ENCODE measurements at places on chromosomes 7 and 10.

GRCh38 chr10:6143181-6143580 lies 54.3 kb downstream of the RBM17 start:
- no peak for DNase-seq

DNA sequence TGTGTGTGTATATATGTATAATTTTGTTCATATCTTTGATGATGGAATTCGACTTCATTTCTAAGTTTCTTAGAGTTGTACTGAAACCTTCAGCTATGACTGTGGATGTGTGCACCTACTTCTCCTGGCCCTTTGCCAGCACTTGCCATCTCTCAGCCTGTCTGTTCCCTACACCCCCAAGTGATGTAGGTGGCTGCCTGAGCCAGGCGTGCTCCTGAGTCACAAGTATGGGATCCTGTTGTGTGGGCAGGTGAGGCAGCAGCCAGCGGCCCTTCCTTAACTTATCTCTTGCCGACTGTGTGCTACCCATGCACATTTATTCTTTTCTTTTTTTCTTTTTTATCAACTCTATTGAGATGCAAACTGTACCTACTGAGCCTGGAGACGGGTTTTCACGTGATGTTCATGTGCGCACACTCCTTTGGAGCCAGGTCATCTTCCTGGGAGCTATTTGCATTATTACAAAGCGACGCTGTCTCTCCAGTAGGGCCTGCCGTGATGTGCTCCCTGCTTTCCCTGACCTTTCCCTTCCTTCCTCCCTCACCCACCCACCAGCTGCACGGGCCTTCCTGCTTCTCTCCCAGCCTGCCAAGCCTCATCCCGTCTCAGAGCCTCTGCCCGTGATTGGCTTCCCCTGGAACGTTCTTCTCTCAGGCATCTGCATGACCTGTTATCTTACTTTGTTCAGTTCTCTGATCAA lies 31.3 kb upstream of the GALNT11 start:
- DNase-seq: peak; percentile 59

DNA sequence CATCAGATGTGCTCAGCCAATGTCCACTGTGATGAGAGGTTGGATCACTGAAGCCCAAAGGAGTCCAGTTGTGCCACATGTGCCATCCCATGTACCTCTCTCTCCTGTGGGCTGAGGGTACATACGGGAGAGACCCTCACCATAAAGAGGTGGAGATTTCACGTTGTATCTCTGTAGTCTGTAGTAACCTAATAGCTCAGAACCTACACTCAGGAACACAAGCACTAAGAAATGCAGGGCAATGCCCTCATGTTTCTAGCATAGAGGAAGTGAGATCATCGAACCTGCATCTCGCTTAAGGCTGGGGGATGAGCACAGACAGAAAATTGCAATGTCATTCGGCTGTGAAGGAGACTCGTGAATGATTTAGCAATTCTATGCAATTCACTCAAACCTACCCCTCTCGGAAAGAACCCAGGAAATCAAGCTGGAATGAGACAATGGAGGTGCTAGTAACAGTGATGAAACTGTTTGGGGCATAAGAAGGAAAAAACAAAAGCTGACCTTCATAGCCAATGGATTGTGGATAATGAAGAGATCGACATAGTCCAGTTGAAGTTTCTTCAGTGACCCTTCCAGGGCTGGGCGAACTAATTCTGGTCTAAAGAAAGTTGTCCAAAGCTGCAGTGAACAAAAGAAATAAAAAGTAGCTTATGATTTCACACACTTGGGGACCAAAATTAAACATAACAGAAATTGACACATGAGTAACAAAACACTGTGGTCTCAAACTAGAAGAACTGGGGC lies 80.3 kb upstream of the UCN3 start:
- DNase-seq: no peak

GRCh38 chr10:18545621-18546305 lies 105.6 kb downstream of the NSUN6 start:
- DNase-seq: no peak

- DNase-seq: no peak
Measured at GRCh38 chr7:139763330-139763729, 14.5 kb downstream of the HIPK2 start.

- no peak for DNase-seq
Measured at GRCh38 chr10:122786269-122786668, 59.4 kb downstream of the CUZD1 start.

DNA sequence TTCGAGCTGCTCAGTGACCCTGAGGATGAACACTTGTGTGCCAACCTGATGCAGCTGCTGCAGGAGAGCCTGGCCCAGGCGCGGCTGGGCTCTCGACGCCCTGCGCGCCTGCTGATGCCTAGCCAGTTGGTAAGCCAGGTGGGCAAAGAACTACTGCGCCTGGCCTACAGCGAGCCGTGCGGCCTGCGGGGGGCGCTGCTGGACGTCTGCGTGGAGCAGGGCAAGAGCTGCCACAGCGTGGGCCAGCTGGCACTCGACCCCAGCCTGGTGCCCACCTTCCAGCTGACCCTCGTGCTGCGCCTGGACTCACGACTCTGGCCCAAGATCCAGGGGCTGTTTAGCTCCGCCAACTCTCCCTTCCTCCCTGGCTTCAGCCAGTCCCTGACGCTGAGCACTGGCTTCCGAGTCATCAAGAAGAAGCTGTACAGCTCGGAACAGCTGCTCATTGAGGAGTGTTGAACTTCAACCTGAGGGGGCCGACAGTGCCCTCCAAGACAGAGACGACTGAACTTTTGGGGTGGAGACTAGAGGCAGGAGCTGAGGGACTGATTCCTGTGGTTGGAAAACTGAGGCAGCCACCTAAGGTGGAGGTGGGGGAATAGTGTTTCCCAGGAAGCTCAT lies 1.1 kb downstream of the DDIT4 start:
- peak; percentile 85 for DNase-seq

GRCh38 chr10:80659289-80659688 lies 121.6 kb downstream of the SH2D4B start:
- no peak for DNase-seq

GRCh38 chr7:66050990-66051448 lies 24.6 kb upstream of the ASL start:
- no peak for DNase-seq

GRCh38 chr10:79397575-79398303 lies 47.7 kb downstream of the ZCCHC24 start:
- DNase-seq: no peak

GRCh38 chr10:24617771-24618396 lies 105.8 kb downstream of the ARHGAP21 start:
- DNase-seq: peak; percentile 82

DNA sequence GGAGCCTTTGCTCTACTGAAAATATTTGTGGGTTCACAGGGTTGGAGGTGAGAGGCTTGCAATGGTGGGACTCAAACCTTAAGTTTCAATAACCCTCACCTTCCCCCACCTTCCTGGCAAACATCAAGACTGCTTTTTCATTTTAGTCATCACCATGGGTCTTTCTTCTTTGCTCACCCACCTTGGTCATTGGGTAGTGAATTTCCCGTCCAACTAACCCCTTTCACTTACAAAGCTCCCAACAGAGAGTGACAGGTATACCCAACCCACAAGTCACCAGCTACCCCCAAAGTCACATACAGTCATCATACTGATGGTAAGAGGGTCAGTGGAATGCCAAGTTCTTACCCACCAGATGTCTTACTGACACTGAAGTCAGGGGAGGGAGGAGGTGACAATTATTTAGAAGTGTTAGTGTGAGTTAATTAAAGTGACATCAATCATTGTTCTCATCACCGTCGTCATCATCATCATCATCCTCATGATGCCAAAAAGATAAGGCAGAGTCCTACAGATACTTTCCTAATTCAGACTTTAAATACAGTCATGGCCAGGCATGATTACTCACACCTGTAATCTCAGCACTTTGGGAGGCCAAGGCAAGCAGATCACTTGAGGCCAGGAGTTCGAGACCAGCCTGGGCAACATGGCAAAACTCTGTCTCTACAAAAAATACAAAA lies 49.0 kb downstream of the PIK3AP1 start:
- no peak for DNase-seq

DNA sequence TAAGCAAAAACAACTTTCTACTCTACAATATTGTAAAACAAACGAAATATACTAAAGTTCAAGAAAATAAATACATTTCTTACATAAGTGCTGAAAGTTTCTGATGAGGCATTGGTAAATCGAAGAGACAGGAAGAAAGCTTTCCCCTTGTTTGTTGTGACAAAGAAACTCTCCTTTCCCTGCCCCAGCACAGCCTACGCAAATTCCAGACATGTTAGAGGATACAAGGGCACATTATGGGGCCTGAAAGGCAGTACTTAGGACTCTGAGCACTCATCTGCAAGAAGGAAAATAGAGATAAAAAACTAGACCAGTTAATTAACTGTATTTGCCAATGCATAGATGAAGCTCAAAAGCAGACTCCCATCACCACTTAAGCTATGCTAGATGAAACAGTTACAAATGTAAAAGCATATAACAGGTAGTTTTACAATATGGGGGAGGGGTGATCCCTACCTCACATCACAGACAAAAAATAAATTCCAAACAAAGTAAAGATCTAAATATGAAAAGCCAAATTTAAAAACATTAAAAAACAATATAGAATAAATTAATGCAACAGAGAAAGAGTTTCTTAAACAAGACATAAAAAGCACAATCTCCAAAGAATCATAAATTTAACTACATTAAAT lies 21.8 kb downstream of the ARHGAP19 start:
- no peak for DNase-seq

DNA sequence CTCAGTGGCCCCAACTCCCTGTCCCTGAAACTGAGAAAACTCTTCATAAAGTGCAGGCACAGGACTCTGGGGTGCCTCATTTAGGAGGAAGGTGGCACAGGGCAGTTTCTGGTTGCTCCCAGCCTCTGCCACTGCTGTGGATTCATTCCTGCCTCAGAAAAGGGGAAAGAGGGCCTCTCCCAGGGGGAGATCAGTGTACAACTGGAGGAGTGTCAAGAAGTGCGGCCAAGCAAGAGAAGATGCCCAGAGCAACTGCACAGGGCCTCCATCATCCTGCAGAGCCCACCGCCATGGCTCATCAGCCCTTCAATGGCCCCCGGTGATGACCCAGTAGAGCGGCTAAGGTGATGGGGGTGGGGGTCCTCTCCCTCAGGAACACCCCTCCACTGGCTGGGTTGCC lies 150.3 kb downstream of the PLXNA4 start:
- DNase-seq: no peak

DNA sequence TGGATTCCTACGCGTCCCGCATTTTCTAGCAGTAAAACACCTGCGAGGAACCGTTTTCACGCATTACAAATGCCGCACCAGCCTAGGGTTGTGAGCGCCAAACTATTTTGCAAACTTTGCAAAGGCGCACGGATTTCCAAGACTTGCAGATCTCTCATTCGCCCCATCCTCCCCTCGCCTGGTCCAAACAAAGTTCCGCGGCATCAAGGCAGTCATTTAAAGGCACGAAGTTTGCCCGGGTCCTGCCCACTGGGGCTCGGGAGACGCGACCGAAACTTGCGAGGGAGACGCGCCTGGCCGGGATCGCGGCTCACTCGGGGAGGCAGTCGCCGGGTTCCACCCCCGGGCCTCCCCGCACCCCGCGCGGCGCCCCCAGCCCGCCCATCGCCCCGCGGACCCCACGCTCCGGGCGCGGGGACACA lies 613 bp downstream of the USP6NL start:
- DNase-seq: peak; percentile 64

- no peak for DNase-seq
Measured at GRCh38 chr7:80216996-80217842, 82.6 kb downstream of the GNAI1 start.

DNA sequence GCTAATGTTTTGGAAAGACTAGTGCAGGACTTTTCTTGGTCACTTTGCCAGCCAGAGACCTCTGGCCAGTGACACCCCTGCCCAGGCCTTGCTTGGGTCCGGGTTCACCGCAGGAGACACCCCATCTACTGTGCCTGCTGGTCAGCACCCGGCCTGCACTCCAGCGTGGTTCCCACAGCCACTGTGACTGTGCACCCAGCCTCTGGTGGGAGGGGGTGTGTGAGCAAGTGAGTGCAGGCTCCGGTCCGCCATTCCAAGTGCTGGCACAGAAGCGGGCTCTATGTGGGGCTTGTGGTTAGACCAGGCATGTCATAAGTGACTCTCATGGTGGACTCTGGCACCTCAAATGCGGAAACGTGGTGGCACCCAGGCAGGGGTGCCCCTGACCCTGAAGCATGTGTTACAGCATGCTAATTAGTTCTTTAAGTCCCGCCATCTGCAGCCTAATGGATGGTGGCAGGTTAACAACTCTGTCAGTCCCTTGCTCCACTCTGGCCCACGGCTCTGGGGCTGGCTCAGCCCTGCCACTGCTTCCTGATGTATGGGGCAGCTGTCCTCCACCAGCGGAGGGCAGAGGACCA lies 311.9 kb upstream of the HGF start:
- DNase-seq: no peak

DNA sequence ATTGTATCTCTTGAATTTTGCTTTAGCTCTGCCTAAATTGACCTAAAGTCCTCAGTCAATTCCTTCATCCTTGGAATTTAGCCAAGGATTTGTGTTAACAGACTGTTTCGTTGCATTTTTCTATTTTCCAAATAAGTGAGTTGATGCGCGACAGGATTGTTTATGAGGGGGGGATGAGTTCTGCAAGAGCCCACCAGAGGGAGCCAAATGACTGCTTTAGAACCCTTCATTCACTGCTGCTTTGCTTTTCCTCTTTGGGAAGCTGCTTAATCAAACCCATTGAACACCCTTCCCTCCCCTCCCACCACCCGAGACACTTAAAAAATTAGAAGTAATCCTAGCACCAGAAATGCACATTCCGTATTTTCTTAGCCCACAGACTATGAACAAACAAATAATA lies 33.7 kb upstream of the PTF1A start:
- DNase-seq: no peak

DNA sequence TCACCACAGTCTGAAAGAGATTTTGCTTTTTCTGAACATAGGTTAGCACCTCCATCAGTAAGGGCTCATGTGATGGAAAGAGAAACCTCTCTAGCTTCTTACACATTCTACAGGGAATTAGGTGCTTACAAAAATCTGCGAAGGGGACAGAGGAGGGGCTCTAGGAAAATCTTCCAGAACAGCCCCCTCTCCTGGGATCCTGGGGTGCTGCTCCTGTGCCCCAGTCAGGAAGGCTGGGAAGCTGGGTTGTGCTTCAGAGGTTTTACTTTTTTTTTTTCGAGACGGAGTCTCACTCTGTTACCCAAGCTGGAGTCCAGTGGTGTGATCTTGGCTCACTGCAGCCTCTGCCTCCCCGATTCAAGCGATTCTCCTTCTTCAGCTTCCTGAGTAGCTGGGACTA lies 7.5 kb upstream of the FAM171A1 start:
- no peak for DNase-seq

DNA sequence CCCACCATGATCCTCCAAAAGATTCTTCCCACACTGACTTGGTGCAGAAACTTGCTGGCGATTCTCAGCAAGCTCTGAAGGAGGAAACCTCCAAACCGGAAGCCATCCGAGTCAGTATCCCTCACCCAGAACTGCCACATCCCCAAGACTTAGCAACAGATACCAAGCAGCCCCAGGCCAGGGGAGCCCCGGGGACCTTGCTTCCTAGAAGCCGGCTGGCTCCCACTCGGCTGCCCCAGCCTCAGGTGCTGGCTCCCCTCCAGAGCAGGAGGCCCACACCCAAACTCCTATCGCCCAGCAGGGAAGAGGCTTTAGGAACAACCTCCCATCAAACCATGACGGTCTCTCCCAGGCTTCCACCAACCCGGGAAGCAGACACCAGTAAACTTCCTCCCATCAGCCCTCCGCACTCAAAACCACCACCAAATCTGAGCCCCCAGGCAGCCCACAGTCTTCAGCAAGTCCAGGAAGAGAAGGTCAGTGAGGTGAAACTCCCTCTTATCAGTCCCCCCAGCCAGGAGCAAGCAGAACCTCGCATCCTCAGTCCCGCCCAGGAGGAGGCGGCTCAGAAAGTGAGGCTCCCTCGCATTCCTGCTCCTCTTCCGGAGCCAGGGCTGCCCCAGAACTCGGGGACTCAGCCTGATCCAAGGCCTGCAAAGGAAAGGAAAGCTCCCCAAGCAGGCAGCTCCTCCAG lies 82.3 kb downstream of the LRGUK start:
- no peak for DNase-seq
